Fibroblast of skin of abdomen (primary cell): ENCODE measurements at places on chromosomes 6 and 20.
A peak's percentile ranks its signal among the peaks of the same experiment; 100 is the strongest.

DNA sequence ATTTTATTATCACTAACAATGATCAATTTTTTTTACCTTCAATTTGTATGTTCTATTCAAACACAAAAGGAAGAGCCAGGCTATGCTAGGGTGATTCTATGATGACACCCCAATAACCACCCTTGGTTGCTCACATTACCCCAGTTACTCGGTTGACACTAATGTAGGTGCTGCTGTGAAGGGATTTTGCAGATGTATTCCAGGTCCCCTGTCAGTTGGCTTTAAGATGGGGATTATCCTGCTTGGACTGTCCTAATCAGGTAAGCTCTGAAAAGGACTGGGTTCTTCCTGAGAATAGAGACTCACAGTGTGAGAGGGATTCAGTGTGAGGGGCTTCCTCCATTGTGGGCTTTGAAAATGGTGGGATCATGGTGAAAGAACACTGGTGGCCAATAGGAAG lies 11.9 kb downstream of the HLA-A start:
- no peak for DNase-seq

DNA sequence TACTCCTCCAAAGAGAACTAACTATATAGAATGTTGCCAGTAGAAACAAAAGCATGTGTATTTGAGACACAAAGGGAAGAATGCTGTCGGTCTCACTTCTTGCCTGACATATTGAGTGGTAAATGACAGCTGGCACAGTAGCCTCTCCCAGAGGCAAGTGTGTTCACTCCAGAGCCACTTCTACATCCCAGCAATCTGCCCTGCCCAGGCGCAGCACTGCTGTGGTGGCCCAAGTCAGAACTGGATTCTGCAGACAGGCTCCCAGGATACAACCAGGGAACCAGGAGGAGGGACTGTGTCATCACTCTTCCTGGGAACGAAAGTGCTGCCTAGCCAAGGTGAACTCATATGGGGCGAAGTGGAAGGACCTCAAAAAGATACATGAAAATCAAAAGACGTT lies 103.2 kb upstream of the ARMC2 start:
- no peak for DNase-seq

DNA sequence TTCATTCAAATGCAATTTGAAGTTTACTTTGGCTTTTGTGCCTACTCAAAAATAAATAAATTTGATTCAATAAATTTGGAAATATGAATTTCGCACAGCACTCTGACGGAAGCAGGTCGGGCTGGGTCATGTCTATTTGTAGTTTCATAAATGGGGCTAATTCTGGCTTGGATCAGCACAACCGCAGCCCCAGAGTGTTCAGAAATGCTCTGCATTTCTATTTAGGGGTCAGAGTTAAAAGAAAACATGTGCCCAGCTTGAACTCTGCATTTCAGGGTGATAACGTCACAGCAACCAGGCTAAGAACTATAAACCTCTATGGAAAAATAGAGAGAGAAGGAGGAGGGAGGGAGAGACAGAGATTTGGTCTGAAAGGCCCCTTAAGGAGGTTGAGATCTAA lies 480.9 kb upstream of the NOX3 start:
- peak; percentile 15 for DNase-seq

- no peak for DNase-seq
Measured at GRCh38 chr6:143959927-143960326, 48.1 kb downstream of the PLAGL1 start.

DNA sequence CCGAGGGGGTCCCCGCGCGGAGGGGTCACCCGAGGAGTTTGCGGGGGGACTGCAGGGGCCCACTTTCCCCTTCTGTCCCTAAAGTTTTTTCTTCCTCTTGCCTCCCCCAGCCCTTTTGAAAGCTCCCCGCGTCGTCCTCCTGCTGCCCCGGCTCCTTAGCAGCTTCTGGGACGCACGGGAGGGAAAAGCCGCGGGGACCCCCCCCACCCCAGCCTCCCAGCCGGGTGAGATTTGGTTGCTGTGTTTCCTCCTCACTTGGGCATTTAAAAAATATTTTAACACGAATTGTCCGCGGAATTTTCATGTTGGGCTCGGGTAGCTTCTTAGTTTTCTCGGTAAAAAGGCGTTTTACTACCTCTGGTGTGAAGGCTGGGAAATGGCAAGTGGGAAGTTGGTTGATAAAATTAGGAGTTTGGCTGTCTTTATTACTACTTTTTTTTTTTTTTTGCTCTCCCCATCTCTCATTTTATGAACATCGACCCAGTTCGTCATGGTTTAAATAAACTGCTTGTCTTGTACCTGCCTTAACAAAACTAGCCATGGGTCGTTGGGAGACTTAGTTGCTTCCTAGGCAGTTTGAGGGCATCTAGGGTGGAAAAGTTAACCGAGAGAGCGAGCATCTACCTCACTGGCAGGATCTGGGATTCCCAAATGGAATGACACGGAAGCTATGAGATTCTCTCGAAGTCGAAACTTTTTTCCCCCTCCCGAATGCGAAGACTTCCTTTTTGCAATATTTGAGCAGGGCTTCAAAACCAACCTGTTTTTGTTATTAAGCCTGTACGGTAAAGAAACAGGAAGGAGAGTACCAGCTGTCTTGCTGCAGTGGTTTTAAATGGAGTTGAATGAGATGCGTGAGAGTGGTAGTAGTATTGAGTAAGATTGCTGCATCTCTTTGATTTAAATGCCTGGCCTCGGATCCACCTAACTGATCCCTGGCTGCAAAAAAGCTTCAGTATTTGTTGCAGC lies 868 bp downstream of the NCOA3 start:
- peak; percentile 35 for DNase-seq

GRCh38 chr6:81382852-81383251 lies 369.6 kb downstream of the TENT5A start:
- DNase-seq: no peak

DNA sequence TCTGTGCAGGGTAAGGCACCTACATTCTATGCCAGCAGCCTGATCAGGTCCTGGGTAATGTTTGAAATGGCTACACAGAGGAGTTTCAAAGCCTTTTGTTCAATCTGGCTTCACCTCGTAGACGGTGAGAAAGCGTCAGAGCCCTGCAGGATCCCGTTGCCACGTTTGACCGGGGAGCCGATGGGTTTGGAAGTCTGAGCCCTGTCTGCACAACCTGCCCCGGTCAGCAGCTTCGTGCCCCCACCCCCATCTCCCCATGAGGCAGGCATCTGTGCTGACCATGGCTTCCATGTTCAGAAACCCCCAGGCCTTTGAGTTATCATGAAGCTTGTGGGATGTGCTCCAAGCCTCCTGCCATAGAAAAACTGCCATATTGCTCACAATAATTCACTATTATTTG lies 63.9 kb downstream of the PTPN1 start:
- no peak for DNase-seq

- DNase-seq: no peak
Measured at GRCh38 chr6:17910189-17910588, 77.2 kb downstream of the KIF13A start.

DNA sequence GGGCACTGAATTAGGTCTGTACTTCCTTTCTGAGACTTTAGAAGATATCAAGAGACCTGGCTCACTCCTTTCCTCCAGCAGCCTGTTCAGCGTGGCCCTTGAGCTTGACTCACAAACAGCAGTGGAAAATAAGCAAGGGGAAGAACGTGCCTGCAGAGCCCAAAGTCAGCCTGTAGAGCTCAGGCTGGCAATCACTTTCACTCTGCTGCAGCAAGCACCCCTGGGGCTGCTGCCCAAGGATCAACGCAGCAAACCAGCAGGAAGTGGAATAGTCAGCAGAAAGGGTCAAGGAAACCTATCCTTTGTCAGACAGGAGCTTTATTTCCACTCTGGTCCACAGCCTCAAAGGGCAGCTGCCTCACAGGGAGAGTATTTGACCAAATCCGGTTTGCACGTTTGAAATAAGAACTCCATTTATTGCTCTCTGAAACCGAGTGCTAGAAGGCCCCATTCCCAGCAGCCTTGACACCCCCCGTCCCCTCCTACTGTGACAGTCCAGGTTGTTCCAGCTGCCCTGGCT lies 77.4 kb downstream of the PRDM1 start:
- DNase-seq: peak; percentile 70

GRCh38 chr20:53664121-53664520 lies 70.5 kb upstream of the ZNF217 start:
- DNase-seq: peak; percentile 29

DNA sequence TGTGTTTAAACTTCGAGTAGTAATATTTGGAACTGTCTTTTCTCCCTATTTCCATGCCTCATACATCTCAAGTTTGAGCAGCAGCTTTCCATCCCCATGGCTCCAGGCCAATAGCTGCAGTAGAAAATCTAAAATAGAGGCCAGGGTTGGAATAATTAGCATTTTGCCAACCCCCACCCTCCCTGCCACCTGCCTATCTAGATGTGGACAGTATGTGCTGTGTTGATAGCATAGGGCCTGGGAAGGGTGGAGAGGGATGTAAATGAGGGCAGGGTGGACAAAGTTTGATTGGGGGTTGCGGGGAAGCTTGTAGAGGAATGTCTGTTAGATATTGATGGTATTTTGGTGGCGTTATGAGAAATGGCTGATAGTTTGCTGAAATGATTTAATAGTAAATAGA lies 5.6 kb downstream of the TOP1 start:
- DNase-seq: no peak

DNA sequence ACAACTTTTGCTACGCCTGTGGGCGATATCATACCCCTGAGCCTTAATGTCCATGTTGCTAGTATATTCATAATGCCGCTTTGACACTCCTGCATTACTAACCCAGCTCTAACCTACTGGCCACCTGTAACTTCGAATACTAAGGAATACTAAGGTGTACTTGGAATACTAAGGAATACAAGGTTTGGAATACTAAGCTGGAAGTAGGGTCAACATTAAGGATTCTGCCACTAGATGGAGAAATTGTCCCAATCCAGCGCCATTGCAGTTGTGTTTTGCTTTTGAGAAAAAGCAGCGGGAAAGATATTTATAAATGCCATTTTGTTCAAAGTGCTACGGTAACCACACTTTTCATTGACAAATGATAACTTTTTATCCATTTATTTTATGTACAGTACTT lies 10.7 kb downstream of the TBXT start:
- no peak for DNase-seq

DNA sequence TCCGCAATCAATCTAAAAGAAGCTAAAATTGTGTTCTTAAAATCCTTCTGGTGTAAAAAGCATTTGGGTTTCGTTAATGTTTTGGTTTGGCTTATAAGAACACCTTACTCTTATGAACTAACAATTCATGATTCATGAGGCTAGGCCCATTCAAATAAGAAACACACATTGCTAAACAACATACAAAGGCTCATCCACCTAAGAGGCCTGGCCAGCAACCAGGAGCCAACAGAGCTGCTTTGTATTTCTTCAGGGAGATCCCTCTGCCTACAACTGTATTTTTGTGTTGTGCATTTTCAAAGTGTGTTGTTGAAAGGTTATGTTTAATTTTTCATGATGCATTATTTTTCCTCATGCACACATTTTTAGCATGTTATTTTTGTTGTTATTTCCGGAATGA lies 98.6 kb downstream of the PTPRK start:
- DNase-seq: no peak

GRCh38 chr6:63919556-63920110 lies 284.0 kb downstream of the PHF3 start:
- DNase-seq: no peak

DNA sequence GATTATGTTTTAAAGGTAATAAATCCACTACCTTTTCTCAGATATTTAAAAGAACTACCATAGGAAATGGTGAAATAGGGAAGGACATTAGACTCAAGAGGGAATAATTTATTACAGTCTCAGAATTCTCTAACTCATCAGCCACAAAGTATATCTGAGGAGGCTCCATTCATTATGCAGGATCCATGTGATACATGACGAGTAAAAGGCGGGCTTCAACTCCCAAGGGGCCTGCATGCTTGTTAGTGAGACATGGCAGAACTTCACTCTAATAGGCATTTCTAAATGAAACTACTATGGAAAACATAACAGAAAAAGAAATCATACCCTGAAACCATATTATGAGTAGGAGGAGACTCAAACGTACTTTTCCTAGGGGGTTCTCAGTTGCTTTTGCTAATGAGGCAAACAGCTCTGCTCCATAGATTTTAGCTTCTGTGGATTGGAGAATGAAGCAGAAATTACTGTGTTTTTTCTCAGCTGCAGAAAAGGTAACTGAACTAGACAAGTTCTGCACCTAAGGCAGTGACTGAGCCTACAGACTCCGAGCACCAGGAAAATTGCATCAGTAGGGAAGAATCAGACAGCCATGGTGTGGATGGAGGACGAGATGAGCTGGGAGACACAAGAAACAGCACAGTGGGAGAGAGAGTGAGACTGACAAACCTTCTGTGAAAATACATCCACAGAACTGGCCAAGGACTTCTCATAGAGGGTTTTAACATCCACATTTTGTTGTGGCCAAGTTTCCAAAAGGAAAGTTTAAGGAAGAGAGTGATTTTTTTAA lies 254.6 kb upstream of the PRDM1 start:
- peak; percentile 78 for DNase-seq

DNA sequence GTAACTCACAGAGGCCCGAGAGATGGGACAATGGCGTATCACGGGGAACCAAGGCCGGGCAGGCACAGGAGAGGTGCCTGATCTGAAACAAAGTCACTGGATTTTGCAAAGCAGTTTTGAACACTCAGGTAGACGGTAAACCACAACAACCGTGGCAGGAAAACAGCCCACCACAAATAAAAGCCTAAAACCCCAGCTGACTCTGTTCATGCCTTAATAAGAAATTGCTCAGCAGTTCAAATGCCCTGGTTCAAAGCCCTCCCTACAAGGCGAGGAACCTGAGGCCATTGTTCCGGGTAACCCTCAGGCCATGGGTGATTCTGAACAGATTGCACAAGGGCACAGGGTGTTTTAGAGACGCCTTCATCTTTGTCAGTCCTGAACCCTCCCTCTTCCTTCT lies 114.2 kb downstream of the MAP3K7 start:
- no peak for DNase-seq

GRCh38 chr20:483815-484644 lies 21.7 kb upstream of the TBC1D20 start:
- no peak for DNase-seq

GRCh38 chr6:91442342-91442741 lies 855.5 kb upstream of the MAP3K7 start:
- no peak for DNase-seq

DNA sequence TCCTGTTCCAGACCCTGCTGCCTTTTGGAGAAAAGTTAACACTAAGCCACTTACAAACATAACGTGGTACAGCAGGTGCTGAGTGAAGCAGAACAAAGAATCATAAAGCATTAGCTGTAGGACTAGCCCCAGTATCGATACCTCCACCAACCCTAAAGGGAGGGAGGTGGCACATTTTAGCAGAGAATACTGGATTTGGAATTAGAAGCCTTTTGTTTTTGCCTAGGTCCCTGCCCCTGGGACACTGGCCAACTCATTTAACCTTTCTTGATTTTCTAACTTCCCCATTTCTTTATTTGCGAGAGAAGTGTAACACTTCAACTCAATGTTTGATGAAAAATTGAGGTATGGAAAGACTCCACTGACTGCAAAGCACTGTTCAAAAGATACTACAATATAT lies 93.5 kb downstream of the B3GAT2 start:
- no peak for DNase-seq

DNA sequence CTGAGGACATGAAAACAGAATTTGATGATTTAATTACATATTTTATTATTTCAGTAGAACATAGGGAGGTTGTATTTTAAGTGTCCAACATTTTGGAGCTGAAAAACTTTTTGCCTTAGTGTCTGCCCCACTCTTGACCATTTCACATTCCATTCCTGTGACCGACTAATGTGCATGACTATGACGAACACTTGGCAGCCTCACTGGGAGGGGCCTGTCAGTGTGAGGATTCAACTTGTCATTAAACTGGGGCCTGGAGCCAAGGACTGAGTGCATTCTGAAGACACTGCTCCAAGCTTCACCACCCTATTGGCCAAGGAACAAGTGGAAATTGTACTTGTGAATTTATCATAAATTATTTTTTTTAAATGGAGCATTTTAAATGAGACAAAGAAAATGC lies 661.3 kb downstream of the BCKDHB start:
- peak; percentile 92 for DNase-seq
